ENCODE measurements at places on chromosomes 6 and 20.

DNA sequence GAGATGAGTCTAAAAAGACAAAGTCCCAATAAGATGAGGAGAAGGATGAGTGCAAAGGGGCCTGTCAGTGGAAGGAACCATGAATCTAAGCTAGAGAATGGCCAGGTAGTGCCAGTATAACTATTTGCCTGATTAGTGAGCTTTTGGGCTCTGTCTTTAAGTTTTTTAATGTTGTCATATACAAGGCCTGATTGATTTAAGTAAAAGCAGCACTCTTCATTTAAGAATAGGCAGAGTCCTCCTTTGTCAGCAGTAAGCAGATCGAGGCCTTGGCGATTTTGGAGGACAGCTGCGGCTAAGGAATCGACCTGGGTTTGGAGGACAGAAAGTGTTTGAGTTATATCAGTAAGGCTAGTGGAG is 753.4 kb upstream of the ADGRB3 start:
- no peak for DNase-seq

- DNase-seq, result no peak
Observed at GRCh38 chr6:144762469-144762868, 477.3 kb downstream of the UTRN start.

- no peak for DNase-seq
Observed at GRCh38 chr6:34979218-34979617, 90.2 kb downstream of the ANKS1A start.

DNA sequence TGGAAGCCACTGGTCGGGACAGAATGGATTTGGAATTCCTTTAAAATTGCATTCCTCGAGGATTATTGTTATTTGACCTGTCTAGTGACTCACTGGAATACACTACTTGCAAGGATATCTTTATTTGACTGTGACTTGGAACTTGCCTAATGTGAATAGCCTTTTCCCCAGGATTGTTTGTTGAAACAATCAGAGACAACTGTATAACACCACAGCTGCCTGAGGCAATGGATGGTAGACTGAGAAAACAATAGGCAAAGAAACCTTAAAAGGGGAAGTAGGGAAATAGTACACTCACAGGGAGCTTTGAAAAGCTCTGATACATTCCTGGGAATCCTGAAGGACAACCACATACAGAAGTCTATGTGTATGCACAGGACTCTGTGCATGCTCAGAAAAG is 465.3 kb downstream of the BMP2 start:
- no peak for DNase-seq

DNA sequence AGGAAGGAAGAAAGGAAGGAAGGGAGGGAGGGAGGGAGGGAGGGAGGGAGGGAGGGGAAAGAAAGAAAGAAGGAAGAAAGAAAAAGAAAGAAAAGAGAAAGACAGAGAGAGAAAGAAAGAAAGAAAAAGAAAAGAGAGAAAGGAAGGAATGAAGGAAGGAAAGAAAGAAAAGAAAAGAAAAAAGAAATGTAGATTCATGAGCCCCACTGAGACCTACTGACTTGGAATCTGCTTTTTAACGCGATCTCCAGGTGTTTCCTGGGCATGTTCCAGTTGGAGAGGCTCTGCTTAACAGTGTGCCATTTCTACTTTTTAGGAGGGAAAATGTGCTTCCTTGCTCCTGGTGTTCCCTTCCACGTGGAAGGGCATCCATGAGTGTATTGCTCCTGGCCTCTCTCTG is 16.4 kb downstream of the DEFB132 start:
- DNase-seq, result no peak

DNA sequence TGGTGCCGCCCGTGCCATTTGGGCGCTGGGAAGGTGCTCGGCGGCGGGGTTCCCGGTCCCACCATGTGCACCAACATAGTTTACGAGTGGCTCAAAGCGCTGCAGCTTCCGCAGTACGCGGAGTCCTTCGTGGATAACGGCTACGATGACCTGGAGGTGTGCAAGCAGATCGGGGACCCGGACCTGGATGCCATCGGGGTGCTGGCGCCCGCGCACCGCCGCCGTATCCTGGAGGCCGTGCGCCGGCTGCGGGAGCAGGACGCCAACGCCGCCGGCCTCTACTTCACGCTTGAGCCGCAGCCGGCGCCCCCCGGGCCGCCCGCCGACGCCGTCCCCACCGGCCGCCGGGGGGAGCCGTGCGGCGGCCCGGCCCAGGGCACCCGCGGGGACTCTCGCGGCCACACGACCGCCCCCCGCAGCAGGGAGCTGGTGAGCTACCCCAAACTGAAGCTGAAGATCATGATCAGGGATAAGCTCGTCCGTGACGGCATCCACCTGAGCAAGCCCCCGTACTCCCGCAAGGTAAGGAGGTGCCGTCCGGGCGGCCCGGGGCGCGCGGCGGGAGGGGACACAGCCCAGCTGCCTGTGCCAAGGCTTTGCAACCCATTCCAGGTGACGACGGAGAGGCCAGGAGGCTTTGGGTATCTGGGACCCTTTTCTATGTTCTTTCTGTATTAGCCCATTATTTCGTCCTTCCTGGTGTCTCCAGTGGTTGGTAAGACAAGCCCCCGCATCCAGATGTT is 547 bp downstream of the SAMD5 start:
- DNase-seq, result no peak

- DNase-seq, result no peak
Observed at GRCh38 chr20:5596401-5597193, 153.6 kb upstream of the SHLD1 start.

- no peak for DNase-seq
Observed at GRCh38 chr6:89575562-89575960, 63.0 kb downstream of the LYRM2 start.

GRCh38 chr20:20214757-20215275 is 153.1 kb upstream of the INSM1 start:
- no peak for DNase-seq

DNA sequence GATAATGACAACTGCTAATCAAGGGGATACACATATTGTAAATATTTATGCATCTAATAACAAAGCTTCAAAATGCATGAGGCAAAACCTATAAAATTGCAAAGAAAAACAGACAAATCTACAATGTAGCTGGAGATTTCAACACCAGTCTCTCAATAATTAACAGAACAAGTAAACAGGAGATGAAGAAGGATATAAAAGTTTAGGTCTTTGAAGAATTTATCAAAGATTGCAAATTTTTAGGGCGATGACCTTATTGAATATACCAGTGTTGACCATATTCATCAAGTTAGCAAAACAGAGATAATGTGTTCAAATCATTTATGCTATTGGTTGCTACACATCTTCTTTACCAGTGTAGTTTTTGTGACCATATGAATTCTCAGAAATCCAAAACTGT is 237.8 kb upstream of the SGK1 start:
- no peak for DNase-seq

- DNase-seq, result no peak
Observed at GRCh38 chr6:41193884-41194283, 7.1 kb downstream of the TREML2 start.

- no peak for DNase-seq
Observed at GRCh38 chr20:58660855-58661597, 9.9 kb downstream of the STX16 start.

GRCh38 chr6:67676892-67677291 is 958.2 kb upstream of the ADGRB3 start:
- DNase-seq, result no peak

DNA sequence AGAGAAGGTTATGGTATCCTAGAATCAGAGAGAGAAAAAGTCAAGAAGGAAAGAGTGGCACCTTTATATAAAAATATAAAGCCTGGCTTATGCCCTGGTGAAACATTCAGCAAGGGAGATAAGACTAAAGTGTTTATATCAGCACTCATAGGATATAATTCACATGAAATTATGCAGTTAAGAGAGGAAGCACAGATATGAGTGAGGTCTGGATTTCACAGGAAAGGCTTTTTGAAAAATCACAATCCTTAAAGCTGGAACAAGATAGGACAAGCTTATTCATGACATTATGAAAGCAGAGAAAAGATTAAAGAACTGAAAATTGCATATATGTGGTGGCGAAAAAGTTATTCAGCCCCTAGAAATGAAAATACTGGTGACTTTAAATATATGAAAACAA is 181.2 kb upstream of the FLRT3 start:
- no peak for DNase-seq

- no peak for DNase-seq
Observed at GRCh38 chr6:35147026-35147425, 5.9 kb upstream of the TCP11 start.

DNA sequence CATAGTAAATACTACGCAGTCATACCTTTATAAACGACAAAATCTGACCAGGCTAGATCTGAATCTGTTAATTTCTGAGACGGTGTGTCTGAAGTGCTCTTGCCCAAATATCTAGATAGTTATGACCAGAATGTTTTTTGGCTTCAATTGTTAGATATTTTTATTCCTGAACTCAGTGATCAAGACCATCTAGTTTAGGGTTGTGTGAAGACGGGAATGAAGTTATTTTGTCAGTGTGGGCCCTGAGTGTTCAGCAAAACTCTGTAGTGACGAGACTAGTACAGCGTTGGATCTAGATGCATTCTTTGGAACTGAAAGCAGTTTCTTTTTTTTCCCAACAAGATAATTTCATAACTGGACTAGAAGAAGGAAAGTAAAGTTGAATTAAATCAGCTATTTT is 3.1 kb downstream of the STXBP5 start:
- no peak for DNase-seq

DNA sequence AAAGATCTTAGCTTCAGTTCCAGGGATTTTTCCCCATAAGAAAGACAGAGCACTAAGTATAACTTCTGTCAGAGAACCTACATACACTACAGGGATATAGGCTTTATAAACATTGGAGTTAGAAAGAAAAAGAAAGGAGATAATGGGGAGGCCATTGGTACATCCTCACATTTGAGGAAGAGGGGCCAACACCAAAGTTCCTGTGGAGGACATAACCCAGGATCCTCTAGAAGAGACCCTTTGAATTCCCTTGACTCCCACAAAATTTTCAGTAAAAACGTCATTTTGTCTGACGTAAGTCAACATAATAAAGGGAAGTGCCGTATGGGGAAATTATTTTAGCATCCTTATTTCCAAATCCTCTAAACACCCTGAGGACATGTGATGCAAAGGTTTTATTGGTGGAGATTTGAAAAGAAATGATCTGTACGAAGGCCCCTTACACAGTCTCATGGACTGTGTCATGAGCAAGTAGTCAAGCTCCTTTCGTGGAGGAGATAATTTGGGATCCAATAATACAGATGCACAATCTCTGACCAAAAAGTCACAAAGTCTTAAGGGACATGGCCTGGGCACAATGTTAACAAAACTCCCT is 33.2 kb downstream of the HLA-DRA start:
- no peak for DNase-seq

DNA sequence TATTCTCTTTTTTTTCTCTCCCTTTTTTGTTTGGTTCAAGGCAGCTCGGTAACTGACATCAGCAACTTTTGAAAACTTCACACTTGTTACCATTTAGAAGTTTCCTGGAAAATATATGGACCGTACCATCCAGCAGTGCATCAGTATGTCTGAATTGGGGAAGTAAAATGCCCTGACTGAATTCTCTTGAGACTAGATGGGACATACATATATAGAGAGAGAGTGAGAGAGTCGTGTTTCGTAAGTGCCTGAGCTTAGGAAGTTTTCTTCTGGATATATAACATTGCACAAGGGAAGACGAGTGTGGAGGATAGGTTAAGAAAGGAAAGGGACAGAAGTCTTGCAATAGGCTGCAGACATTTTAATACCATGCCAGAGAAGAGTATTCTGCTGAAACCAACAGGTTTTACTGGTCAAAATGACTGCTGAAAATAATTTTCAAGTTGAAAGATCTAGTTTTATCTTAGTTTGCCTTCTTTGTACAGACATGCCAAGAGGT is 10.6 kb downstream of the HEY2 start:
- no peak for DNase-seq

- no peak for DNase-seq
Observed at GRCh38 chr6:147891671-147892070, 383.2 kb downstream of the SAMD5 start.

DNA sequence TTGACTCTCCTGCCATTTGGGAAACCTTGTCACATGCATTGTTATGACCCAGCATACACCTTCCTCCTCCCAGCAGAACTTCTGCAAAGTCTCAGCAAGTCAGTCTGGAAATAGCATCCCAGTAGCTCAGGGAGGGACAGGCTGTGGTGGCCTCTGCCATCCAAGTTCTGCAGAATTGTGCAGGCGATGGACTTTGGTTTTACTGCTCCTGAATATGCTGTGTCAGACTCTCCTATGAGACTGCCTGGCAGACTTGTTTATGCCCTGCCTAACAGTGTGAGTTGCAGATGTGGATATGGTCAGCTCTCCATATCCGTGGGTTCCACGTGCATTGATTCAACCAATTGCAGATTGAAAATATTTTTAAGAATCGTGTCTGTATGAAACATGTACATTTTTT is 52.8 kb downstream of the SNRNP48 start:
- DNase-seq, result no peak

GRCh38 chr6:135014353-135014832 is 40.2 kb downstream of the HBS1L start:
- DNase-seq, result no peak

- no peak for DNase-seq
Observed at GRCh38 chr6:89059227-89059626, 21.3 kb upstream of the PNRC1 start.

- DNase-seq, result no peak
Observed at GRCh38 chr6:1942834-1943233, 302.6 kb downstream of the GMDS start.

GRCh38 chr6:42335896-42336295 is 115.8 kb downstream of the TRERF1 start:
- DNase-seq, result no peak

DNA sequence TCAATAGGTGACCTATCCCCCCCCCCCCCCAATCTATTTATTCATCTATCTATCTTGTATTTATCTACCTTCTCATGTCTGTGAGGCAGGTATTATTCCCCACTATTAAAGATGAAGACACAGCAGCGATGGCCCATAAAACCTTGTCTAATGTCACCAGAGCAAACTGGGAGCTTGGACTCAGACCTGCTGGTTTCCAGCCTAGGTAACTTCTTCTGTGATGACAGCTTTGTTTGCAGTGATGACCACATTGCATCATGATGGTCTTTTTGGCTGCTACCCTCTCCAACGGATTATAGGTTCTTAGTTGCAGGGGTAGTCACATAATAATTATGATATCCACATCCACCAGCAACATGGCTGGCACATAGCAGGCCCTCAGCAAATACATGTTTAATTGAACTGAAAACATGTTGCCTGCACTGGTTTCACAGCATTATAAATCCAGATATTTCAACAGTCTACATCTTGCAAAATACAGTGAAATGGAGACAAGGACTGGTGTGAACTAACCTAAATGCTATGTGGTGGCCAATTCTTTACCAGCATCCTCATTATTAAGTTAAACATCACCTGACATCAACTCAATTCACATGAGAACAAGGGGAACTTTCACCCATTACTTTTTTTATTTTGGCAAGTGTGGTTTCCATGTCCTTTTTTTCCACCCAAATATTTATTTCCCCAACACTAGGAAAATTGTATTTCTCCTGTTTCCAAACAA is 712.5 kb upstream of the NRSN1 start:
- no peak for DNase-seq

- no peak for DNase-seq
Observed at GRCh38 chr20:50727792-50728485, 3.4 kb upstream of the PARD6B start.

Measured in stimulated activated CD4-positive, alpha-beta T cell treated with anti-CD3 and anti-CD28 coated beads, Interleukin-1b, Interleukin-23, amount 100 ng/mL, for 24 hours (primary cell).